ENCODE measurements at places on chromosomes 11 and 22.

DNA sequence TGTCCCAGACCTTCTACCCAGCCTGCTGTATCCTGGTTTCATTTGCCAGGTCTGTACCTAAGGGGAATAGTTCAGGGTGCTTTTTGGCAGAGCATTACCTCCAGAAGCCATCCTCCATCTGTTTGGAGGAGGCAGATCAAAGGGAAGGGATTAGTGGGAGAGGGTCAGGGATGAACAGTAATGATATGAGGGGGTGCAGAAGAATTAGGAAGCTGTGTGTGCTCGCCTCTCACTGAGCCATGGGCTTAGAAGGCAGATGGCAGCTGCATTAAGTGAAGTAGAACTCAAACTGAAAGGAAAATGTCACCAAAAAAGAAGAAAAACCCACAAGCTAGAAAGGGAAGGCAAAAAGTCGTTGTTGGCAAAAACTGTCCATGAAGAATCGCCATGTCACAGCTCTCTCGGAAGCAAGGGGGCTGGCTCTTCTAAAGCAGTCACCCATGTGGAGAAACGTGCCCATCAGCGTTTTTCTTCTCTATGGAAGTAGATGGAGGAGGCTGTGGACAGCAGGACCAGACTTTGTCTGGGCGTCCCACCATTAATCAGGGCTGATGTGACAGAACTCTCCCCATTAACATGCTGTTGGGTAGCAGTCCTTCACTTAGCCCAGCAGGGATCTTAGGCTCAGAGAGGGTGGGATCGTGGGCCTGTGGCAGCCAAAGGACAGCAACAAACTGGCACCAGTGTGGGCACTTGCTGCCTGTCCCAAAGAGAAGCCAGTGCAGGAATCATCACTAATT, 46.8 kb downstream of the CEP164 start:
- no peak for DNase-seq

- peak; percentile 44 for DNase-seq
Measured at GRCh38 chr22:38973289-38974169, 8.6 kb upstream of the APOBEC3B start.

- peak; percentile 49 for DNase-seq
Measured at GRCh38 chr11:2089536-2090165, 49.5 kb downstream of the IGF2 start.

GRCh38 chr11:15266999-15267398, 152.3 kb downstream of the INSC start:
- DNase-seq: no peak

GRCh38 chr11:122659676-122660554, 4.4 kb downstream of the UBASH3B start:
- no peak for DNase-seq

DNA sequence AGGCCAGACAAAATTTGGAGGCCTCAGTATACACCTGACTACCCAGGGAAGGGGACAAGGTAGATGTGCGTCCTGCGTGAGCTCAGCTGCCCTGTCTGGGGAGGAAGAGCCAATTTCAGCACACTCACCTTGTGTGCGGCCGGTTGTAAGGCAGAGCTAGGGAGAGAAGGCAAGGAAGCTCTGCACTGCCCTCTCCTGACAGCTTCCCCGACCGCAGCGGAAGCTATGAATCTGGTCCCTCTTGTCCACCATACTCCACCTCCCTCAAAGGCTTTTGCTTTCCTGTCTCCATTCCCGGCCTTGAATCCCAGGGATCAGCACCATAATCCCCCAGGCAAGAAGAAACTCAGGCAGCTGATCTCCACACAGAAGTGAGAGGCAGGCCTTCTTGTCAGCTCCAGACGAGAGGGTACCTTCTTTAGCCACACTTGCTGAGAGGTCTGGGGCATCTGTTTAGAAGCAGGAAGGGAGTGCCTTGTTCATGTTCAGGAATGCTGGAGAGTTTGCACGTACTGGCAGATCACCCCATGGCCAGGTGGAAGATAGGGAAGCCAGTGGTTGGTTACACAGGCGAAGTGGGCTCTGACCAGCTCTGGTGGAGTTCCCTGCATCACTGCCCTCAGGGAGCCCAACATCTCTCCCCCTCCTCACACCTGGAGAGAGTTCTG, 62.5 kb downstream of the FEZ1 start:
- DNase-seq: peak; percentile 20

- no peak for DNase-seq
Measured at GRCh38 chr22:43670513-43670912, 141.6 kb downstream of the EFCAB6 start.

DNA sequence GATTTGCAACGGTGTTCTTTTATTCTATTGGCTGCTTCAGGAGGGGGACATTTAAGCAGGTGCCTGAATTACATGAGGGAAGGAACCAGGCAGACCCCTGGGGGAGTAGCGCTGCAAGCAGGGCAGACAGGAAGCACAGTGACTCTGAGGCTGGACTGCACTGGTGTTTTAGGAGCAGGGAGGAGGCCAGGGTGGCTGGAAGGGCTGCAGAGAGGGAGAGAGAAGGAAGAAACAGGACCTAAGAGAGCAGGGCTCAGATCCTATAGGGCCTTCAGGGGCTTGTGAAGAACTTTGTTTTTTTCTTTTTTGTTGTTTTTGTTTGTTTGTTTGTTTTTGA, 62.5 kb upstream of the SORL1-AS1 start:
- DNase-seq: no peak

DNA sequence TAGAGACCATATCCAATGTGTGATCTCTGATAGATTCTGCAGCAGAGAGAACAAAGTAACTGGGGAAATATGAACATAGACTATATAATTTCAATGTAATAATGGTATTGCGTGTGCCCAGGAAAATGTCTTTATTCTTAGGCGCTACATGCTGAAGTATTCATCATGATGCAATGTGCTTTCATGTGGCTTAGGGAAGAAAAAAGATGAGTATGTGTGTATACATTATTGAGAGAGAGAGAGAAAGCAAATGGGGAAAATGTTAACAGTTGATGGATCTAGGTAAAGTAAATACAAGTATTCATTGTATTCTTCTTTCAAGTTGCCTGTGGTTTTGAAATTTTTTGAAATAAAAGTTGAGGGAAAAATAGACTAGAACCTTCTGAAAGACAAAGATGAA, 10.3 kb downstream of the CADM1 start:
- no peak for DNase-seq

DNA sequence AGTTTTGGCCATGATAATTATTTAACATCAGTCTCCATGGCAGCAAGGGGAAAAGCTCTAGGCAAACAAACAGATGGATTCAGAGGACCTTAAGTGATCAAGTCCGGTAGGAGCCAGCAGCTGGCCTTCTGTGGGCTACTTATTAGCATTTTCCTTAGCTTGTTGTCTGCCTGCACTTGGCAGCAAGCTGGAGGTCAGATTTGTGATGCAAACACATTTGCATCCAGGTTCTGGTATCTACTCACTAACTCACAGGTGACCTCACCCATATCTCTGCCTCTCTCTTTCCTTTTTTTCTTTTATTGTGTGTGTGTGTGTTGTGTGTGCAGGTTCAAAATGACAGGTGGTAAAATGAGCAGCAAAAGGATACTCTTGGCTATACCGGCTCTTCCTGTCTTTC, 32.3 kb downstream of the ARHGAP42 start:
- no peak for DNase-seq

GRCh38 chr11:118277312-118277711, 13.2 kb upstream of the MPZL2 start:
- no peak for DNase-seq

GRCh38 chr11:9385327-9385899, 961 bp downstream of the IPO7 start:
- DNase-seq: no peak

- no peak for DNase-seq
Measured at GRCh38 chr11:102487214-102487613, 34.6 kb upstream of the TMEM123 start.

DNA sequence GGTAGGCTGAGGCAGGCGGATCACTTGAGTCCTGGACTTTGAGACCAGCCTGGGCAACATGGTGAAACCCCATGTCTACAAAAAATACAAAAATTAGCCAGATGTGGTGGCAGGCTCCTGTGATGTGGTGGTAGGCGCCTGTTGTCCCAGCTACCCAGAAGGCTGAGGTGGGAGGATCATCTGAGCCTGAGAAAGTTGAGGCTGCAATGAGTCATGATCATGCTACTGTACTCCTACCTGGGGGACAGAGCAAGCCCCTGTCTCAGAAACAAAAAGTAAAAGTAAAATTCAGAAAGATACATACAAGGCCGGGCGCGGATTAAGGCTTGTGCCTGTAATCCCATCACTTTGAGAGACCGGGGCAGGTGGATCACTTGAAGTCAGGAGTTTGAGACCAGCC, 6.3 kb downstream of the LDHAL6A start:
- DNase-seq: no peak

DNA sequence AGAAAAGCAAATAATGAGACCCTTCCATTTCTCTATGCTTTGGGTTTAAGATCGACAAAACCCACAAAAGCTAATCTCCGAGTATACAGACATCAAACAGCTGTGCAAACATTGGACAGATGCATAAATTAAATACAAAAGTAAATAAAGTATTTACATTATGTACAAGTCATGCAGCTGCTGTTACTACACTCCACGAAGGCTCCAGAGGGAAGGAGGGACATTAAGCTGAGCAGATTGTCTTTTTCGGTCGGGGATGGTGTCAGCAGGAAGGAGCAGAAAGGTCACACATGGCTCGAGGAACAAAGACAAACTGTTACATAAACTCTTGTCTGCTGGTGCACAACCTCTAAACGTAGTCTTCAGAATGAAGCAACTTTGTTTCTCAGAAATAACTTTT, 88.8 kb upstream of the BARX2 start:
- no peak for DNase-seq

DNA sequence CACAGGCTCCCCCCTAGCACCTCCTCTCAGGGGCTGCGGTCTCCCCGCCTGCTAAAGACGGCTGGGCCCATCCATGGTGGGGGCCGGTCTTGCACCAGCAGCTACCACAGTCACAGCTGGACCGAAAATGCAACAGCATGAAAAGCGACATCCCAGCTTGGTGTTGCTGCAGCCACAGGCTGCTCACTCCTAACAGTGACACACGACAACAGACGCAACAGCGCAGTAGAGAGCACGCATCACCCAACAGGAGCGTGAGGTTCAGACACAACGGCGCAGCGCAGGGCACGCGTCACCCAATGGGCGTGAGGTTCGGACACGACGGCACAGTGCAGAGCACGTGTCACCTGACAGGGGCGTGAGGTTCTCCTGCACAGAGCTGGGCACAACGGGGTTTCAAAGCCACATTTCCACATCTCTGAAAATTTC, 24.1 kb downstream of the TOLLIP start:
- no peak for DNase-seq

DNA sequence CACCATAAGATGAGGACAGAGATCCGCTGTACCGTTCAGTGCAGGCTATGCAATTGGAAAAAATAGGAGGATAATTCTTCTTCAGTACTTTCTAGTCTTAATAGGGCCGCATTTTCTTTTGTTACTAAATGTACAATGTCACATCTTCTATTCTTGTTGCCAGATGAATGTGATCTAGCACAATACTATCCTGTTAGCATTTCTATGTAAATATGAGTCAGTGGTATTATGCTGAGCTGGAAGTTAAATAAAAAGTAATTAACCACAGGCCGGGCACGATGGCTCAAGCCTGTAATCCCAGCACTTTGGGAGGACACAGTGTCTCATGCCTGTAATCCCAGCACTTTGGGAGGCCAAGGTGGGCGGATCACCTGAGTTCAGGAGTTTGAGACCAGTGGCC, 24.4 kb upstream of the BIRC3 start:
- no peak for DNase-seq

GRCh38 chr11:2446590-2447252, 1.9 kb downstream of the KCNQ1 start:
- peak; percentile 46 for DNase-seq

- no peak for DNase-seq
Measured at GRCh38 chr22:28992565-28993356, 68.9 kb downstream of the C22orf31 start.

DNA sequence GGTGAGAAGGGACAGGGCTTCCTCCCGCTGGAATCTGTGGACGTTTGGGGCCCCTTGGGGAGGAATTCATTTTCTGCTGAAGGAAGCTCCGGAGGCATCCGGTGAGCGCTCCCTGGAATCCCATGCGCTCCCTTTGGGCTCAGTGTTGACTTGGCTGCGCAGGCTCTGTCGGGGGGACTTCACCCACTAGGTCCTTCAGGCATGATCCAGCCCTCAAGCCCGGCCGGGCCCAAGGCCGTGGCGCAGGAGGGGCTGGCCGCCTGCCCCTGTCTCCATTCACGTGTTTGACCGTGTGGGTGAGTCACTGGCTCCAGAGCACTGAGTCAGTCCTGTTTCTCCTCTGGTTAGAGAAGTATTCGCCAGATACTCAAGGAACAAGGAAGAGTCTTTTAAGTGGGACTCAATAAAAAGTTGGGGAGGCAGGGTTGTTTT, 1.4 kb downstream of the CTTN start:
- DNase-seq: no peak

DNA sequence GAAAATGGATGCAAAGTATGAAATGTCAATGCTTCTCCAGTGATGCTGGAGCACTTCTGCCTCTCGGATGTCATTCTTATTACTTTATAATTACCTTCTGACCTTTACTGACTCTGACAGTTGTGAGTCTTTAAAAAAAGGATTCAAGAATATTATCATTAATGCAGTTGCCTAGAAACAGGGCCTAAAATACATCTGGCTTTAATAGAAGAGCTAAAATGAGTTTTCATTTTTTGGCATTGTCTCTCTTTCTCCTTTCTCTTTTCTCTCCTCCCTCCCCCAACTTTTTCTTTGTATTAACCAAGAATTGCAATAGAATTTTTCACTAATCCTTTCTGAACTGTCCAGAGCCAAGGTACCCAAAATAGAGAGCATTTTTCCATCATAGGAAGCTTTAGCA, 45.9 kb downstream of the FDX1 start:
- no peak for DNase-seq

GRCh38 chr22:46165977-46166376, 15.7 kb downstream of the PPARA start:
- no peak for DNase-seq

GRCh38 chr22:17245341-17245740, 26.1 kb upstream of the ADA2 start:
- no peak for DNase-seq

DNA sequence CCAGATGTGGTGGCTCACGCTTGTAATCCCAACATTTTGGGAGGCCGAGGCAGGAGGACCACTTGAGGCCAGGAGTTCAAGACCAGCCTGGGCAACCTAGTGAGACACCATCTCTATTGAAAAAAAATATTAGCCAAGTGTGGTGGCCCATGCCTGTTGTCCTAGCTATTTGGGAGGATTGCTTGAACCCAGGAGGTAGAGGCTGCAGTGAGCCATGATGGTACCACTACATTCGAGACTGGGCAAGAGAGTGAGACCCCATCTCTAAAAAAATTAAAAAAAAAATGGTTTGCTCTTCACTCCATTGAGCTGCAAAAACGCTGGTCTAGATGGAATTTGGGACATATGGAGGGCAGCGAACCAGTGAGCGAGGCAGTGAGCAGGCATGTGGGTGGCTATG, 21.6 kb upstream of the SOX10 start:
- no peak for DNase-seq

DNA sequence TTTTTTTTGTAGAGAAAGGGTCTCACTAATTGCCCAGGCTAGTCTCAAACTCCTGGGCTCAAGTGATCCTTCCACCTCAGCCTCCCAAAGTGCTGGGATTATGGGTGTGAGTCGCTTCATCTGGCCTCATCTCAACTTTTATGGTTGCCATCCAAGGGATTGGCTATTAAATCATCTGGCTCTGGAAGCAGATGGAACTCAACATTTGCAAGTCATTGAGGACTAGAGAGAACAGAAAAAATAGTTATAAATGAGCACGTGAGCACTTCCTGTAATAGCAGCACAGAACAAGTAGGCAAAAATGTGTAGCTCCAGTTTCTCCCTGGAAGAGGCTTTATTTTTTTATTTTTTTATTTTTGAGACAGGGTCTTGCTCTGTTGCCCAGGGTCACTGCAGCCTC, 22.3 kb upstream of the PATL1 start:
- no peak for DNase-seq

Measured in natural killer cell (primary cell).